GM19239 (cell line): ENCODE measurements at places on chromosomes 11 and 22.

- DNase-seq: no peak
Measured at GRCh38 chr11:102448869-102449224, 3.7 kb downstream of the TMEM123 start.

DNA sequence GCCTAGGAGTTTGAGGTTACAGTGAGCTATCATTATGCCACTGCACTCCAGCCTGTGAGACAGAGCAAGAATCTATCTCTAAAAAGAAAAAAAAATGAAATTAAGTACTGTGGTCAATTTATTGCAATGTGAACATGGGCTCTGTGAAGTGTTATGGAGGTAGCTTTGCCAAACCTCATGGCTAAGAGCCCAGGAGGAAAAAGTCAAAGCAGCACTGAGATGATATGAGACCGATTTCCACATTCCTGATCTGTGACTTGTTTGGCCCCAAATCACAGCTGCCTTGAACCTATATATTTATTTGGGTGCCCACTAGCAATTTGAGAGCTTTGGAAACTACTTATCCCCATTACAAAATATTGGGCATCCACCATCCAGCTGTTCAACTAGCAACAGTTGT is 29.8 kb upstream of the TMEM135 start:
- DNase-seq: no peak

GRCh38 chr11:60871378-60872061 is 4.2 kb downstream of the ZP1 start:
- no peak for DNase-seq

DNA sequence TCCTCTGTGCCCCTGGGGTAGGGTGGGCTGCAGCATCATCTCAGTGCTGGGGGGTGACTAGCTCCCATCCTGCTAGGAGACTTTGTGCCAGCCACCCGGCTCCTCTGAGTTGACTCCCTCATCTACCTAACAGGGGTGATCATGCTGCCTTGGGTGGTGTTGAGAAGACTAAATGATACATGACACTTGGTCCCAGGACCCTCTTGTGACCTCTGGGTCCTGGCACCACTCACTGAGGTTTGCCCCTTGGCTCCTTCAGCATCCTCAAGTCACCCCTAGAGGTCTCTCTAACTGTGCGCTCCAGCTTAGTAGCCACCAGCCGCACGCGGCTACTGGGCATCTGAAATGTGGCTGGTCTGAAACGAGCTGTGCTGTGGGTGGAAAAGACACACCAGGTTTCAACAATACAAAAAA is 72.1 kb downstream of the LRRC32 start:
- peak; percentile 51 for DNase-seq

- no peak for DNase-seq
Measured at GRCh38 chr22:49760280-49760629, 67.4 kb downstream of the BRD1 start.

- no peak for DNase-seq
Measured at GRCh38 chr11:111949519-111950426, 12.6 kb downstream of the DIXDC1 start.

DNA sequence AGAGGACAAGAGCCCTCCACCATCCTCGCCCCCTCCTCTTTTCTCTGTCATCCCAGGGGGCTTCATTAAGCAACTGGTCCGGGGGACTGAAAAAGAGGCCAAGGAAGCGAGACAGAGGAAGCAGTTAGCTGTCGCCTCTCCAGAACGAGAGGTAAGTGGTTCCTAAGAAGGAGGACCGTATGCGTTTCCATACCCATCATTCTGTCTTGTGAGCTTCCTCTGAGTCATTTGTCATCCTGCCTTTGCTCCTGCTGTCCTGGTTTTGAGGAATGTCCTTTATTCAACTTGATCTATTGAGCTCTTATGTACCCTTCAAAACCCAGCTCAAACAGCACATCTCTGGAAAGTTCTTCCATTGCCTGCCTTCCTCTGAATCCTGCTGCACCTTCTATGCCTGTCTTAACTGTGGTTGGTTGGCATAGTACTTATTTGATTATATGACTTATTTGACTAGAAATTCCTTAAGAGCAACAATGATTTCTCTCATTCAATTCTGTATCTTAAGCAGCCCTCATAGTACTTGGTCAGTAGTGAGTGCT is 21.3 kb downstream of the MYO18B start:
- DNase-seq: no peak

DNA sequence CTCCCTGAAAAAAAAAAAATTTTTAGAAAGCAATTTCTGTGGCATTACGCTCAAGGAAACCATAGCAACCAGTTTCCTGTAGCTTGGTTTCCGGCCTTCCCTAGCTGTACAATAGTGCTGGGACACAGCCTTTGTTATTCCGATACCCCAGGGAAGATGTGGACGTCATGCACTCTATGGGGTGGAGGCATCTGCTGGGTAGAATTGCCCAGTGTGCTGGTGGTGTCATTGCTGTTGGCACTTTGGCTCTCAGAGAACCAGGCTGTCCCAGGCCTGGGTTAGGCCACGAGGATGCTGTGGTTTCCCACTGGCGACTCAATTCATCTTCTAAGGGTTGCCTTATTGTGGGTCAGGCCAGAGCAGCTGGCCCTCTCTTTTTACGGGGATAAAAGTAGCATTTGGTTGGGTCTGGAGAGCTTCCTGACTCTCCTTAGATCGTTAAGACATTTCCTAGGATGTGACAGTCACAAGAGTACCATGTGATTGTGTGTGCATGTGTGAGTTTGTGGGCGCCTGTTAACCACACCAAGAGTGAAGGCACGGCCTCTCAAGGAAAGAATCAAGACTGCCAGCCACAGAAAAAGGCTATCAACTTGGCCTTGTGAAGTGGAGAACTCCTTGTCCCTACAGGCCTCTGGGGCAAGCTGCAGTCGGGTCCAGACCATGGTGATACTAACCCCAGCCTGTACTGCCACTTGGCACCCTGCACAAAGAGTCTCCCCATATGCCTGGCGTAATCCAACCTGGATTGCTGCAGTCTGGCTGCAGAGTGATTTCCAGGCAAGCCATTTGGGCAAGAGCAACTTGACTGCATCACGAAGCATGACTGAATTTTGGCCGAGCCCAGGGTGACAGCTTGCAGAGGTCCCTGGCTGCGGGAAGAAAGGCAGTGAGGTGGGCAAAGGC is 35.9 kb upstream of the NAV2 start:
- DNase-seq: no peak

- no peak for DNase-seq
Measured at GRCh38 chr11:45477588-45477987, 187.8 kb downstream of the CHST1 start.

DNA sequence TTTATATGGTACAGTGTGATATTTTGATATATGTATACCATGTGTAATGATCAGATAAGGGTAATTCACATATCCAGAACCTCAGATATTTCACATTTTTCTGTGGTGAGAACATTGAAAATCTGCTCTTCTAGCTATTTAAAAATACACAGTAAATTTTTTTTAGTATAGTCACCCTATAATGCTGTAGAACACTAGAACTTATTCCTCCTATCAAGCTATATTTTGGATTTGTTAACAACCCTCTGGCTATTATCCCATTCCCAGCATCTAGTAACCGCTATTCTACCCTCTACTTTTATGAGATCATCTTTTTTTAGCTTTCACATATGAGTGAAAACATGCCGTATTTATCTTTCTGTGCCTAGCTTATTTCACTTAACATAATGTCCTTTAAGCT is 65.5 kb upstream of the SYT9 start:
- DNase-seq: no peak

DNA sequence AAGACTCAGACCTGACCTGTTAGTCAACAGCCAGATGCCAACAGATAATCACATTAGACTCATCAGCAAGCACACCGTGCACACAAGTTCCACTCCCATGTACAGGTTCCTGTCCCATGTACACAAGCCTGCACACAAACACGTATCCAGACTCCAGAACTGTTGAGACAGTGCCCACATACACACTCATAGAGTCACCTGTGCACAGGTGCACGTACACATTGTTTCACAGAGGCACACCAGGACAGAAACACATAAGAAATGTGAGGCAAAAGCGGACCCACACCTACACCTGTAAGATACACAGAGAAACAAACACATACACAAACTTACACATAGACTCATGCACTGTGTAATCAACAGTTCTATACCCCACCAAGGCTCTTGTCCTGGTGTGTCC is 2.7 kb upstream of the ZNF74 start:
- DNase-seq: no peak

- peak; percentile 85 for DNase-seq
Measured at GRCh38 chr22:46355369-46355995, 20.0 kb downstream of the TRMU start.

DNA sequence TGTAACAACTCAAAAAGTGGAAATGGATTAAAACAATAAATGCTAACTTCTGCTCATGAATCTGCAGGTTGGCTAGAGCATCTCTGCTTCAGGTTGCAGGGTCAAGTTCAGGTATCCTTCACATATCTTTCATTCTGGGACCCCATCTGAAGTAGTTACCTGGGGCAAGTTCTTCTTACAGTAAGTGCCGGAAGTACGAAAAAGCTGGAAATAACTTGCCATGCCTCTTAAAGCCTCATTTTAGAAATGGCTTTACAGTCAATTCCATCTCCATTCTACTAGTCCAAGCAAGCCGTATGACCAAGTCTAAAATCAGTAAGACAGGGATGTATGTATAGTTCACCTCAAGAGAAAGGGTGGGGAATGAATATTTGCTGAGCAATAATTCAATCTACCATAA is 93.7 kb downstream of the FCHSD2 start:
- no peak for DNase-seq

GRCh38 chr11:44755556-44756523 is 29.1 kb downstream of the TSPAN18 start:
- no peak for DNase-seq

GRCh38 chr11:114606003-114606801 is 10.6 kb upstream of the NXPE4 start:
- DNase-seq: no peak

- DNase-seq: no peak
Measured at GRCh38 chr11:61980783-61981541, 13.5 kb upstream of the FTH1 start.

DNA sequence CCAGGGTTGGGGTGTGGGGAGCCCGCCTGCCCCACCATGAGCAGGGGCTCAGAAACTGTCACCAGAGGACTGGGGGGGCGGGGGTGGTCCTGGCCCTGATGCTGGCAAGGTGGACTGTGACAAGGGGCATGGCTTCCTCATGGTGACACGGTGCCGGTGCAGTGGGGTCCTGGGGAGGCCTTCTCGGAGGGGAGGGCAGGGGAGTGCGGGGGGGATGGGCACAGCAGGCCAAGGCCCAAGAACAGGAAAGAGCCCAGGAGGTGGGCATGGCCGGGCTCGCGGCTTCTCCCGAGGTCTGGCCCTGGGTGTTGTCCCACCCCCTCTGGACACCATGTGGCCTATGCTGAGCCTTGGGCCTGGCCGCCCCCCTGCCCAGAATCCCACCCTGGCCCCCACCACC is 47.2 kb downstream of the MOB2 start:
- no peak for DNase-seq

DNA sequence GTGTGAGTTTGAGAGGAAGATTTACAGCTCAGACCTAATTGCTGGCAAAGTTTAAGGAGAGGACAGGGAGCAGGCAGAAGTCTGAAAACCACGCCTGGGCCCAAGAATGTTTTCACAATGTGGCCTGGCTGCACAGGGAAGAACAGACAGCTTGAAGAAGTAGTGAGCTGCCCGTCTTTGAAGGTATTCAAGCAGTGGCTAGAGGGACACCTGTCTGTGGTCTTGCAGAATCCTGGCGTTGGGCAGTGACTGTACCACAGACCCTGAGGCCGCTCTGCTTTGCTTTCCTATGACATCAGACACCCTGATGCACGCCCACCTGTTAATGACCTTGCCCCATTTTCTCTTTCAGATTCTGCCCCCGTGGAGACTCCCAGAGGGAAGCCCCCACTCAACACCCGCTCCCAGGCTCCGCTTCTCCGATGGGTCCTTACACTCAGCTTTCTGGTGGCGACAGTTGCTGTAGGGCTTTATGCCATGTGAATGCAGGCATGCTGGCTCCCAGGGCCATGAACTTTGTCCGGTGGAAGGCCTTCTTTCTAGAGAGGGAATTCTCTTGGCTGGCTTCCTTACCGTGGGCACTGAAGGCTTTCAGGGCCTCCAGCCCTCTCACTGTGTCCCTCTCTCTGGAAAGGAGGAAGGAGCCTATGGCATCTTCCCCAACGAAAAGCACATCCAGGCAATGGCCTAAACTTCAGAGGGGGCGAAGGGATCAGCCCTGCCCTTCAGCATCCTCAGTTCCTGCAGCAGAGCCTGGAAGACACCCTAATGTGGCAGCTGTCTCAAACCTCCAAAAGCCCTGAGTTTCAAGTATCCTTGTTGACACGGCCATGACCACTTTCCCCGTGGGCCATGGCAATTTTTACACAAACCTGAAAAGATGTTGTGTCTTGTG is 6.6 kb upstream of the MCM5 start:
- no peak for DNase-seq

- DNase-seq: no peak
Measured at GRCh38 chr22:45819305-45819704, 147.7 kb downstream of the ATXN10 start.

- DNase-seq: no peak
Measured at GRCh38 chr11:13189561-13190426, 87.8 kb upstream of the BMAL1 start.

DNA sequence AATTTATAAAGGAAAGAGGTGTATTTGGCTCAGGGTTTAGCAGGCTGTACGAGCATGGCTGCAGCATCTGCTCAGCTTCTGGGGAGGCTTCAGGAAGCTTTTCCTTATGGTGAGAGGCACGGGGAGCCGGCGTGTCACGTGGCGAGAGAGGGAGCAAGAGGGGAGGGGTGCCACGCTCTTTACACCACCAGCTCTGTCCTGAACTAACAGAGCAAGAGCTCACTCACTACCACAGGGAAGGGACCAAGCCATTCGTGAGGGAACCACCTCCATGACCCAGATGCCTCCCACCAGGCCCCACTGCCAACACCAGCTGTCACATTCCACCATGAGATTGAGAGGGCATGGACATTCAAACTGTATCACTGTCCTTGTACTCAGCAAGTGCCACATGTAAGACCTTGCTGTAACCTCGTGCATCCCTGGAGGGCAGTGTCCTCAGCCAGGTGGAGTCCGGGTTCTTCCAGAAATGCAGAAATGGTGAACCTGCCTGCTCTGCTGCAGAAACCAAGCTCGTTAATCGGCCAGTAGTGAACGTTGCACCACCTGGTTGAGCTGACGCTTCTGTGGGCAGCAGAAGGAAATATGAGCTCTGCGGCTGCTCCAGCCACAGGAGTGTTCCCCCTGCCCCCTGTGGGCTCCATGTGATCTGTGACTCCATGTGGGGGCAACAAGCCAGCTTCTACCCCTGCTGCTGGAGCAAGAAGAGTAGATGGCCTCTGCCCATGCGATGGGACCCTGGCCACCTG is 368.6 kb downstream of the TBC1D22A start:
- DNase-seq: no peak

DNA sequence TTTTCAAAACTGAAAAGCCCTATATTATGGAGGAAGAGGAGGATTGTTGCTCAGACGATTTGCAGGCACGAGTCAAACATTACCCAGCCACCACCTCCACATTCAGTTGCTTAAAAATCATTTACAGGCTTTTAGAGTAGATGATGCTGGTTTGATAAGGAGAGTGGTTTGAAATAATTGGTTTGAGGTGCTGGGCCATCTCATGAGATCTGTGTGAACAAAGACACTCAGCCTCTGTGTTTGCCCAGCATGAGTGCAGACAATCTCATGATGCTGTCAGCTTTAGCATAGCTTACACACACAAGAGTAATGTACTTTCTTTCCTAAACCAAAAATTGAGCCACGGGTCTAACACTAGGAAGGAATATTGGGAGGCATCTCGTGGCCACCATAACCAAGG is 4.3 kb downstream of the SLC43A3 start:
- no peak for DNase-seq
